ENCODE measurements at places on chromosomes 11 and 22.
A peak's percentile ranks its signal among the peaks of the same experiment; 100 is the strongest.

- DNase-seq: no peak
These were observed 6.4 kb upstream of the SLC17A6 start for GRCh38 chr11:22331771-22332170.

GRCh38 chr11:2940921-2941821, 12.0 kb upstream of the PHLDA2 start:
- no peak for DNase-seq

DNA sequence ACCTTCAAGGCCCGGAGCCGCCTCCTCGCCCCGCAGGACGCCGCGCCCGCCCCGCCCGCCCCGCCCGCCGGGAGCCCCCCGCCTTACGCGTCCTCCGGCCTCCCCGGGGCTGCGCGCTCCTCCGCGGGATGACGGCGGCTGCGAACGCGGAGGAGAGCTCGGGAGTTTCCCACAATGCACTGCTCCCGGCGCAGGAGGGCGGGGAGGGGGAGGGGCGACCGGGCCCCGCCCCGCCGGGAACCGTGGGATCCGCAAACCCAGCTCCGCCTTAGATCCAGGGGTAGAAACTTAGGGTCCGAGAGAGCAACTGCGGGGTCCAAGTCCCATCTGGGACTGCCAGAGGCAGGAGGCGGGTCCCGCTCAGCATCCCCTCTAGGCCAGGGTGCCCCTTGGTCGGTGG, at the start of gene CEND1:
TSS of gene CEND1 (minus strand) at position 148 of the 400 bp plus-strand sequence. CDS start 1,514 bp downstream, outside the sequence.
- DNase-seq: peak; percentile 49

GRCh38 chr22:38981005-38981991, 849 bp upstream of the APOBEC3B start:
- DNase-seq: no peak

- DNase-seq: no peak
These were observed 26.6 kb upstream of the IL10RA start for GRCh38 chr11:117959438-117960149.

- DNase-seq: no peak
These were observed 23.7 kb downstream of the ADAMTS8 start for GRCh38 chr11:130404727-130405126.

GRCh38 chr22:30386608-30386959, 627 bp downstream of the RNF215 start:
- DNase-seq: no peak

DNA sequence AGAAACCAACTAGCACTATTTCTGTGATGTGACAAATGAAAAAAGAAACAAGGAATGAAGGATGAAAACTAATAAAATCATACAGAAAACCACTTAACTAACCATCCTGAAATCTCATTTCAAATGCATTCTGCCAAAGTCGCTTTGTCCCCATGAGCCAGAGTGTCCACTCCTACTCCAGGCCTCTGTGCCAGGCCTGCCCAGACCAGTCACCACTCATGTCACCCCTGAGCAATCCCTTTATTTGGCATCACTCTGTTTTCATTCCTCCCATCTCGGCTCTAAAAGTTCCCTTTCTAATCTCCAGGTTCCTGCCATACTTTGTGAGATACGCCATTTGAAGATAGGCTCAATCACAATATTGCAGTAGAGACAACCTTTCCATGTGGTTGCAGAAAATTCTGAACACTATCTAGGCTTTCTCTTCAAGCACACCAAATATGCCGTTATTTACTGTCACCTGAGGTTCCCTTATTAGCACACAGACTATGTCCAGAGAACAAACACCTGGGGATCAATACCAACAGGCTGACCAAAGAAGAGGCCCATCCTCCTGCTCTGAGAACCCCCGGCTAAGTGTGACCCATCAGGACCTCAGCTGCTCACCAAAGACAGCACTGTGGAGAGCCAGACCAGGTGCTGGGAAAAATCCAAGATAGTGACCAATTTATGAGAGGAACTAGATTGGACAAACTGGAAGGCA, 202.4 kb downstream of the LARGE1 start:
- DNase-seq: no peak

DNA sequence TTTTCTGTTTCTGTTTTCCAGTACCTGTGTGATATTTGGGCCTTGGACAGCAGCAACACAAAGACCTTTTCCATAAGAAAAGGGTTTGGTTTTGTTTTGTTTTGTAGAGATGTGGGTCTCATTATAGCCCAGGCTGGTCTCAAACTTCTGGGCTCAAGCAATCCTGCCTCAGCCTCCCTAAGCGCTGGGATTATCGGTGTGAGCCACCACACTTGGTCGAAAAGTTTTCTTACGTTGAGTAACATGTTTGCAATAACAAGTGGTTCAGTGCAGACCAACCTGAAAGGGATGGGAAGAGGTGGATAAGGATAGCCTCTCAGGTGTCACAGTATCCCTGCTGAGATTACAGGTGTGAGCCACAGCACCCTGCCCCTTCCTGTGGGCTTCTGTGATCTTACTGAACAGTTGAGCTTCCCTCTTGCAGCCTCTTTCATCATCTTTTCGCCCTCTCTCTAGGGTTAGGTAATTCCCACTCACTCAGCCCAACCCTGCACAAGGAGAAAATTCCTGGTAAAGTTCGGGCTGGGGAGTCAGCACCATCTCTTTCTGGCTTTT, 3.5 kb upstream of the MRPL48 start:
- no peak for DNase-seq

GRCh38 chr11:113241636-113242054, 72.7 kb upstream of the TTC12 start:
- no peak for DNase-seq

GRCh38 chr22:19576460-19577421, 52.5 kb upstream of the CLDN5 start:
- DNase-seq: peak; percentile 73

GRCh38 chr11:134266841-134267251, 9.3 kb upstream of the GLB1L3 start:
- DNase-seq: no peak

- no peak for DNase-seq
These were observed 96.0 kb downstream of the PARVA start for GRCh38 chr11:12473381-12473780.

DNA sequence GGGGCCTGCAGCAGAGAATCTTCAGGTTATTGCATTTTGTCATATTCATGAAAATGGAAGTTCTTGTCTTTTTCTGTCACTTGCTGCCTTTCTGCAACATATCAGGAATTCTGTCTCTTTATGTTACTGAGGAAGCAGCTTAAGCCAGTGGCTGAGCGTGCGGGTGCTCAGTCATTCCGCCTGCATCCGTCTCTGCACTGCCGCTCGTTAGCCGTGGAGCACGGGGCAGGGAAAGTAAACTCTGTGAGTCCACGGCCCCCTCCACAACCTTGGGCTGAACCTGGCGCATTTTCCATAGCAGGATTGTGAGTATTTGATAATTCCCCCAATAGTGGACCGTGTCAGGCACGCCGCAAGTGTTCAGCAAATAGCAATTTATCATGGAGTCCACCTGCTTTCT, 1007.7 kb downstream of the BRD1 start:
- DNase-seq: no peak
